ENCODE measurements at places on chromosomes 1 and 21.

DNA sequence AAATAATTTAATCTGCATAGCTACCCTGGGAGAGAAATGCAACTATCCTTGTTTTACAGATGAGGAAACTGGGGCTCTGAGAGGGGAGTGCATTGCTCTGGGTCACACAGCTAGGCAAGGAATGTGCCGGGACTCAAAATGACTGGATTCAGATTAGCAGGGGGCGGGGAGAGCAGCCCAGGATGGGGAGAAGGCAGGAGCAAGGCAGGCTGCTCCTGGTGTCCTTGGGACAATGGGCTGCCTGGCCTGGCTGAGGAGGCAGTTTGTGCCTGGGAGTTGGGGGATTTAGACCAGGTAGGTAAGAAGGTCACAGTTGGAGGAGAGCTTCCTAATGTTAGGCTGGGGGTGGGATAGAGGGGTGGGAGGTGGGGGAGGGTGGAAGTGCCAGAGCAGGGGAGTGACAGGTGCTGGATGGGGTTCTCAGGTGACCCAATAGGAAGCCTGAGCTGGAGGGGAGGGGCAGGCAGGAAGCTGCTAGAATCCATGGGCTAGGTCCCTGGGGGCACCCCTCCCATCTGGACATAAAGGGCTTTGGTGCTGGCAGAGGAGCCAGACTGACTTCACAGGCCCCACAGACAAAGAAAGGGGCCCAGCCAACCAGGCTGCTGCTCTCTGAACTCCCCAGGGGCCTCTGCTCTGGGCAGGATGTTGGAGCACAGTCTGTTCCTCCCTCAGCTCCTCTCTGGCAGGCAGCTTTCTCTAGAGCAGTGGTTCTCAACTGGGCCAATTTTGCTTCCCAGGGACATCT lies 29.0 kb downstream of the TRIM62 start:
- DNase-seq: no peak

GRCh38 chr1:151964510-151964909 lies 29.1 kb downstream of the S100A10 start:
- DNase-seq: no peak

- DNase-seq: no peak
Observed at GRCh38 chr21:36055551-36055950, 4.8 kb downstream of the SETD4 start.

GRCh38 chr1:107590087-107590486 lies 374.9 kb downstream of the VAV3 start:
- no peak for DNase-seq

- DNase-seq: no peak
Observed at GRCh38 chr1:67144696-67145095, 9.9 kb upstream of the C1orf141 start.

DNA sequence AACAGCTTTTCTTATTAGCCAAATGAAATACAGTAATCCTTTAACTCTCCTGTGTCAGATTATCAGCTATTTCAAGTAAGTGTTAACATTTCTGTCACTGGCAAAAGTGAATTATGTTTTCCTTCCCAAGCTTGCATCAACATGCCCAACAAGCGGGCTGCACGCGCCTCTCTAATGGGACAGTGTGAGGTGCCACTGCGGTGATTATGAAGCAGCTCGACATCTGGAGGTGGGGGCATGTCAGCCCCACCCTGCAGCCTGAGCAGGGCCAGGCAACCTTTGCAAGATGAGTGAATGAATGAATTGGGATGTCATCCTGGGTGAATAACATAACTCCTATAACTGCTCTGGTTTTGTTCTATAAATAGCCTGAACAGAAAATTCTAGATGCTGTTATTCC lies 301.4 kb downstream of the ZNF326 start:
- DNase-seq: no peak

- DNase-seq: no peak
Observed at GRCh38 chr1:98674075-98674781, 12.7 kb downstream of the SNX7 start.

- peak; percentile 5 for DNase-seq
Observed at GRCh38 chr1:119286587-119287181, 81.9 kb upstream of the HAO2 start.

- no peak for DNase-seq
Observed at GRCh38 chr1:221556435-221556834, 185.5 kb downstream of the DUSP10 start.

DNA sequence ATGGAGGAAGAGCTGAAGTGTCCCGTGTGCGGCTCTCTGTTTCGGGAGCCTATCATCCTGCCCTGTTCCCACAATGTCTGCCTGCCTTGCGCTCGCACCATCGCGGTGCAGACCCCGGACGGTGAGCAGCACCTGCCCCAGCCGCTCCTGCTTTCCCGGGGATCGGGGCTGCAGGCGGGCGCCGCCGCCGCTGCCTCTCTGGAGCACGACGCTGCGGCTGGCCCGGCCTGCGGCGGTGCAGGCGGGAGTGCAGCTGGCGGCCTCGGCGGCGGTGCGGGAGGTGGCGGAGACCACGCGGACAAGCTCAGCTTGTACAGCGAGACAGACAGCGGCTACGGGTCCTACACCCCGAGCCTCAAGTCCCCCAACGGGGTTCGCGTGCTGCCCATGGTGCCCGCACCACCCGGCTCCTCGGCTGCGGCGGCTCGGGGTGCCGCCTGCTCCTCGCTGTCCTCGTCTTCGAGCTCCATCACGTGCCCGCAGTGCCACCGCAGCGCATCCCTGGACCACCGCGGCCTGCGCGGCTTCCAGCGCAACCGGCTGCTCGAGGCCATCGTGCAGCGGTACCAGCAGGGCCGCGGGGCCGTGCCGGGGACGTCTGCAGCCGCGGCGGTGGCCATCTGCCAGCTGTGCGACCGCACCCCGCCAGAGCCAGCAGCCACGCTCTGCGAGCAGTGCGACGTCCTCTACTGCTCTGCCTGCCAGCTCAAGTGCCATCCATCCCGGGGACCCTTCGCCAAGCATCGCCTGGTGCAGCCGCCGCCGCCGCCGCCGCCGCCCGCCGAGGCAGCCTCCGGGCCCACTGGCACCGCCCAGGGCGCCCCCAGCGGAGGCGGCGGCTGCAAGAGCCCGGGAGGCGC lies 1.3 kb downstream of the TRIM67 start:
- no peak for DNase-seq

GRCh38 chr1:169624122-169624521 lies 5.8 kb downstream of the SELP start:
- no peak for DNase-seq

DNA sequence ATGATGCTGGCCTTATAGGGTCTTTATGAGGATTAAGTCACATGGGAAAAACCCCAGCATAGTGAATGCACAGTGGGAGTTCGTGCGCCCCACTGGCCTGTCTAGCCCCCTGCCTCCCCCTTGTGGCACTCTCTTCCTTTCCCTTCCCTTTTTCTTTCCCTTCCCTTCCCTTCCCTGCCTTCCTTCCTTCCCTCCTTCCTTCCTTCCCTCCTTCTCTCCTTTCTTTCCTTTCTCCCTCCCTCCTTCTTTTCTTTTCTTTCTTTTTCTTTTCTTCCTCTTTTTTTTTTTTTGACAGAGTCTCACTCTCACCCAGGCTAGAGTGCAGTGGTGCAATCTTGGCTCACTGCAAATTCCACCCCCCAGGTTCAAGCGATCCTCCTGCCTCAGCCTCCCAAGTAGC lies 38.6 kb downstream of the HTR6 start:
- no peak for DNase-seq

DNA sequence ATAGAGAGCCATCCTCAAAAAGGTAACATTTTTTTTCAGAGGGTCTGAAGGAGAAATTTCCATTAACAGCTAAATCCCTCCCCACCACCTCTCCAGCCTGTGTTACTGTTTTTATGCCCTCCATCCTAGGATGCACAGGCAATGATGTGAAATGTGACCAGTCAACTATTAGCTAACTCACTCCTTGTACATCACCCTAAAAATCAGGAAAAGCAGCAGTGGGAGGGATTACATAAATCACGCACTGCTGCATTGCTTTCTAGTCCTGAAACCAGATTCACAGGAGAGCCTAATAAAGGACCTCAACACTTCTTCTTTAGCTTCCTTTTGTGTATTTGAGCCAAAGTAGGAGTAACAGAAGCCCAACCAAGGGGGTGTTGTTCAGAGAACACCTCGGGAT lies 66.3 kb downstream of the LMO4 start:
- no peak for DNase-seq

DNA sequence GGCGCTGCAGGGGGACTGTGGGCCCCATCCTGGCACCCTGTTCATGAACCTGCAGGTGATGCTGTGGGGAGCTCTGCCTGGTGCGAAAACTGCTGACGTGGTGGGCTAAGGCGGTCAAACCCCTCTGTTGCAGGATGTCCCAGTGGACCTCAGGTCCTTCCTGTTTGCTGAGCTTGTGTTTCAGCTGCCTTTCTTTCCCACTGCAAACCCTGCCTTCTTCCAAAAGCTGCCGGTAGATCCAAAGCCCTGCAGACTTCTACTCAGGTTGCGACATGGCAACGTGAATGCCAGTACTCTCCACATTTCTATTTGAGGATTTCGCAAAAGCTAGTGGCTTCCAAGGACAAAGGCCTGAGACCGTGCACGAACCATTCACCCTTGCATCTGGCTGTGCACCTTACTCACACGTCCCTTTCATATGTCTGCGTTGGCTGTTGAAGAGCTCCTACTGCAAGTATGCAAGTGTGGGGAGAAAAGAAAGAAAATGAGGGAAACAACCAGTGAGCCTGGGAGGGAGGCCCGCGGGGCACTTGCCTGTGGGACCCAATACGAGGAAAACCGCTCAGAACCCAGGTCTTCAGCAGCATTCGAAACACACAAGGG lies 6.2 kb upstream of the RRP1 start:
- DNase-seq: no peak

DNA sequence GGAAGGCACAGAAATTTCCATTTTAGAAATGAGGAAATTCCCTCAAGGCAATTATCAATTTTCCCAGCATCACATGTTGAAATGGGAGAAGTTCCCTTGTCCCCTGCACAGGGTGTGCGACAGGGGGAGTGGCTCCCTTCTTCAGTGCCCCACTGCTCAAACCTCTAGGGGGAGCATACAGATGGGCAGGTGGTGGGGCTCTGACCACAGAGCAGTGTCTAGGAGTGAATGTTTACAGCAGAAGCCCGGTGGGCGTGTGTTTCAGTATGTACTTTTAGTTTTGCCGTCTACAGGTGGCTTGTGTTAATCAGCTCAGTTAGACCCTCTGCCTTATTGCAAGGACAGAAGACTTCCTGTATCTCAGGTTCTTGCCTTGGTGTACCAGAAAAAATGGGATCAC lies 493.7 kb upstream of the PLXNA2 start:
- no peak for DNase-seq

DNA sequence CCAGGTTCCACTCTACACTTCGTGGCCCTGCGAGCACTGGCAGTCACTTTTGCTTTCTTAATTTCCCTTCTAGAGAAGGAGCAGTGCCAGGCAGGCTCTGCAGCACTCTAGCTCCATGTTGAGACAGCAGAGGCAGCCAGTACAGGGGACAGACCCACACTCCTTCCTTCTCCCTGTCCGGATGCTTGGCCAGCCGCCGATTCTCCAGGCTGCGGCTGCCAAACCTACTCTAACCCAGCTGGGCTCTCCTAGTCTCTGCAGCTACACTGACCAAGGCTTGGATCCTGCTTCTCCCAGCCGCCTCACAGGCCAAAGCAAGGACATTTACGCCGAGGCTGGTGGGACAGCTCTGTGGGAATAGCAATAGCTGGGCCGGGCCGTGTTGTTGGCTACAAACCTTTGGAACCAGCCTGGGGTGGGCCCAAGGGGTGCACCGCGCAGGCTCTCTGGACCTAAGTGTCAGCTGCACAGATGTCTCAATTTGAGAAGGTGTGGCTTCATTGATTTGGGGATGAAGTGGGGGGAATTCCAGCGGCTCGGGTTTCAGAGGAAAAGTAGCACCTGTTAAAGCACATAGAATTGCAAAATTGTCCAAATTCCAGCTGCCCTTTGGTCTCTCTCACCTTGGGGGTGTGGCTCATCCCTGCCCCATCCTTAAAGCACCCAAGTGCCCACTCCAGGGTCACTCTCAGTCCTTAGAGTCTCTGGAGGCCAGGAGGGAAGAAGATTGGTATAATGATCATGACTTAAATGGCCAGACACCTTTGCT lies 3.2 kb downstream of the BARHL2 start:
- no peak for DNase-seq

GRCh38 chr1:114314098-114314497 lies 160.4 kb upstream of the SYT6 start:
- no peak for DNase-seq

GRCh38 chr1:58620259-58620658 lies 43.2 kb upstream of the TACSTD2 start:
- DNase-seq: no peak

- peak; percentile 42 for DNase-seq
Observed at GRCh38 chr1:217482356-217483102, 148.4 kb downstream of the GPATCH2 start.

DNA sequence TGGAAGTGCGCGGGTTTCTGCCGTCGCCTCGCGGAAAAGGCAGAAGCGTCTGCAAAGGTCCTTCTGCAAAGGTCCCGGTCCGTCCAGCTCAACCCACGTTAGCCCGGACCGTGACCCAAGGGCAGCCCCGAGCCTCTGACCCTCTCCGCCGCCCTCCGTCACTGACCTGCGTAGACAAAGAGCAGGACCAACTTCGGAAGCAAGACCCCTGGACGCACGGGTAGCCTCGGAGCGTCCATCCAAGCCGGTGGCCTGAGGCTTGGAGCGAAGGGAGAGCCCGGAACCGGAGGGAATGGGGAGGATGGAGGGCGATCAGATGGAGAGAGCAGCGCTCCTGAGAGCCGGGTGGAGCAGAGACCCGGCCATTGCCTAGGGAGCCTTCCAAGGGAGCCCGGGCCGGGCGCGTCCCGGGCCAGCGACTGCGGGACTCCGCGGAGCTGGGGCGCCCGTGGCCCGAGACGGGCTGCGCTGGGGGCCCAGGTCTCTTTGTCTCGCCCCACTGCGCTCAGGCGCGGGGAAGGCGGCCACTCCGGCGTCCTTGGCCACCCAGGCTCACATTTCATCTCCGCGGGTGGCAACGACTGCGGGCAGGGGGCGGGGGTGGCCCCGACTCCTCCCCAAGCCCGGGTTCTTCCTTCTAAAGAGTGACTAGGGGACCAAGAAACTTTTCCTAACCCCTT lies at the start of gene CYYR1:
CYYR1 (minus strand) TSS at position 585 of the 680 bp plus-strand sequence; CDS start at position 239, 346 bp downstream.
- DNase-seq: no peak

DNA sequence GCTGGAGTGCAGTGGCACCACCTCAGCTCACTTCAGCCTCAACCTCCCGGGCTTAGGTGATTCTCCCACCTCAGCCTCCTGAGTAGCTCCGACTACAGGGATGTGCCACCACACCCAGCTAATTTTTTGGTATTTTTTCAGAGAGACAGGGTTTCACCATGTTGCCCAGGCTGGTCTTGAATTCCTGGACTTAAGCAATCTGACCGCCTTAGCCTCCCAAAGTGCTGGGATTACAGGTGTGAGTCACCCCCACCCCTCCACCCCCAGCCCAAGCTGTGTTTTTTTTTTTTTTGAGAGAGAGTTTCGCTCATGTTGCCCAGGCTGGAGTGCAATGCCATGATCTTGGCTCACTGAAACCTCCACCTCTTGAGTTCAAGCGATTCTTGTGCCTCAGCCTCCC lies 75.4 kb downstream of the NKAIN1 start:
- no peak for DNase-seq

Measured in stimulated activated CD8-positive, alpha-beta memory T cell treated with anti-CD3 and anti-CD28 coated beads, Interleukin-2, amount 100 ng/mL, for 48 hours (primary cell).